ENCODE measurements at places on chromosomes 2 and 18.

DNA sequence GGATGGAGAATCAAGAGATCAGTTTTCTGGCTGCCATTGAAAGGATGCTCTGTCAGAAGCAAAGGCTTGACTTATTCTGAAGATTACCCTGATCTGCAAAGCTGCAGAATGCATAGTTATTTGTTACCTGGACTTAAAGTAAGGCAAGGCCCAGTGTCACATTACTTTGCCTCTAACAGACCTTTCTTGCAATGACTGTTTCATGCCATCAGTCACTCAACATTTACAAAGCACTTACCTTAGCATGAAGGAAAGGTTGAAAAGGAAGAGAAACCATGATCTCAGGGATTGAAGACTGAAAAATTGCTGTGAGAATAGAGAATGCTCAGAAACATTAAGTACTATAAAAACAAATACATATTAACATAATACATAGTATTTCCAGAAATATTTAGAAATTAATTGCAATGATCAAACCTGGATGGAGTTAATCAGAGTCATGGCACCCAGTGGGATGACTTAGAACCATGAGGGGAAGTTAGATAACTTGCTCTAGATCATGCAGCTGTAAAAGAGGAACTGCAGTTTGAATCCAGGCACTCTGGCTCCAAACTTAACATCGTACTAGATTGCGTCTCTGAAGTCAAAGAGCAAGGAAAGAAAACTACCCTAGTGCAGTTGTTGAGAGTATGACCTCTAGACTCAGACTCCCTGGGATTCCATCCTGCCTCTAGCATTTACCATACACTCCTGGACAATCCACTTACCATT lies 26.5 kb upstream of the FAM117B start:
- DNase-seq: no peak

- DNase-seq: no peak
Measured at GRCh38 chr2:128402911-128403670, 84.4 kb upstream of the HS6ST1 start.

DNA sequence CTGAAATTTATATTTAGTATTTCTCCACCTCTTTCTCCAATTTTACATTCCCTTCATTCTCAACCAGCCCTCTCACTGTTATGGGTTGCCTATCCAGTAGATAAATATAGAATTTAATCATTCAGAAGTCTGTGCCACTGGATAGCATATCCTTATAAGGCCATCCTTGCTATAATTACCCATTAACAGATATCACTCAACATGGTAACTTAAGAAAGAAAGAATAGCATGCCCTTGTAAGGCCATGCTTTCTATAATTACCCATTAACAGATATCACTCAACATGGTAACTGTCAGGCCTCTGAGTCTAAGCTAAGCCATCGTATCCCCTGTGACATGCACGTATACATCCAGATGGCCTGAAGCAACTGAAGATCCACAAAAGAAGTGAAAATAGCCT lies 1137.4 kb upstream of the FAM98A start:
- no peak for DNase-seq

- DNase-seq: no peak
Measured at GRCh38 chr2:23746141-23746863, 180.6 kb downstream of the ATAD2B start.

- DNase-seq: no peak
Measured at GRCh38 chr18:10095356-10095755, 181.5 kb downstream of the VAPA start.

GRCh38 chr2:146128216-146128615 lies 1608.3 kb upstream of the ZEB2 start:
- DNase-seq: no peak

DNA sequence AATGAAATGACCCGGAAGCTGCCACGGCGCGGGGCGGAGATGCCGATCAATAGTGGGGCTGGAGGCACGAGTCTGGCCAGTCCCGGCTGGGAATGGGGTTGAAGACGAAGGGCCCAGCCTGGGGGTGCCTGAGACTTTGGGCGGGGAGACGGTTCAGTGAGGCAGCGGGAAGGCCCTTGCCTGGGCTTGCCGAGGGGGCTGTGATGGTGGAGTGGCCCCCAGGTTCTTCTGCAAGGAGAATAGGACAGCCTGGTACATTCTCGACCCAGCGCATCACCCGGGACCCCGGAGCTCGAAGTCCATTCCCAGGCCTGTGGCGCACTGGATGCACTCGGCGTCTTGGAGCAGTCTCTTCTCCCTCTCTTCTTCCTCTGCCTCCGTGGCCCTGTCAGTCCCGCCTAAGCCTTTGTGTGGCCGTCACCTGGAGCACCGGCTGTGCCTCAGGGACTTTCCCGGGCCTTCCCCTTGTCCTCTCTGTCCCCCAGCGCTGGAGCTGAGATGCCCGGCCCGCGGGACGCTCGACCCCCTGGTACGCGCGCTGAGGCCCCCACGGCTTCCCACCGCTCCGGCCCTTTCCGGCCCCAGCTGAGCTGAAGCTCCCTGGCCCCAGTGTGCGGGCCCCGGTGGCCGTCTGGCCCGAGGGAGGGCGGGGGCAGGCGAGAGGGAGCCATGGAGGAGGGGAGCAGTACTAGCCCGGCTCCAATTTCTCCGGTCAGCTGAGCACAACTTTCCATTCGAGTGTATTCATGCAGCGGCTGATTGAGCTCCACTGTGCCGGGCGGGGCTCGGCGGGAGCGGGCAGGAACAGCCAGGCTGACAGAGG lies 8.0 kb downstream of the SIX3 start:
- DNase-seq: no peak

GRCh38 chr2:98875081-98875728 lies 60.8 kb downstream of the CRACDL start:
- DNase-seq: no peak

- no peak for DNase-seq
Measured at GRCh38 chr2:221569425-221569845, 2.7 kb downstream of the EPHA4 start.

DNA sequence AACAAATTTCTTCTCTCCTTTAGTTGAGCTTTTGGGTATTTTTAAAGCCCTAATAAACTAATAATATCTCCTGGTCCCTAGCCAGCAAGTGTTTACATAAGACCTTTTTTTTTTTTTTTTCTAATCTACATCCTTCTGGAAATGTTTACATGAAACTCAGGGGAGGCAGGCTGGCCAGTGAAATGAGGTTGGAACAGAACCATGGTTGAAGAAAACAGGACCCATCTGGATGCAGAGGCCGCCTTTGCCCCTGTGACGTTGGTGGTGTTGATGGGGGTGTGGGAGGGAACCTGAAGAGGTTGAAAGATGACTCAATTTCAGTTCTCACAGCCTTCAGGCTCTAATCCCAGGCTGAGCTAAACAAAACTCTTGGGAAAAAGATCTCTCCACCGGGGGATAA lies 118.5 kb downstream of the NRP2 start:
- DNase-seq: no peak

DNA sequence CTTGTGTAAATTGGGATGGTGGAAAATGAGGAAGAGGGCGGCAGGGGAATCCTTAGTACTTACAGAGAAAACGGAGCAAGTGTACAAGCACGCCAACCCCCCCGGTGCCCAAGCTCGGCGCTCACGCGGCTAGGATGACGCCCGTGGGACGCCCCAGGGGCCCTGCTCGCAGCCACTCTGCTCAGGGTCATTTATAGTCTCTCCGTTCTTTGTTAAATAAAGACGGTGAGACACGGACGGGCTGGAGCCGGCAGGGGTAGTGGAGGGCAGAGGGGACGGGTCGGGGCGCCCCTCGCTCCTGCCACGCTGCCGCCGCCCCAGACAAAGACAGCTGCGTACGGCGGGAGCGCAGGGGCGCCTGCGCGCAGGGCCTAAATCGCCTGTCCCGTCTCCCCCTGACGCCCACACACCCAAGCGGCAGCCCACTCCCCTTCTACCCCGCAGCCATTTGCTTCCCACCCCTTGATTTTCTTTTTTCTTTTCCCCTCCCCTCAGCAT lies 37.8 kb downstream of the PCBP1 start:
- DNase-seq: peak; percentile 67

GRCh38 chr2:171102802-171103201 lies 57.9 kb downstream of the TLK1 start:
- DNase-seq: no peak

- DNase-seq: no peak
Measured at GRCh38 chr2:119311371-119311770, 55.3 kb downstream of the C2orf76 start.

DNA sequence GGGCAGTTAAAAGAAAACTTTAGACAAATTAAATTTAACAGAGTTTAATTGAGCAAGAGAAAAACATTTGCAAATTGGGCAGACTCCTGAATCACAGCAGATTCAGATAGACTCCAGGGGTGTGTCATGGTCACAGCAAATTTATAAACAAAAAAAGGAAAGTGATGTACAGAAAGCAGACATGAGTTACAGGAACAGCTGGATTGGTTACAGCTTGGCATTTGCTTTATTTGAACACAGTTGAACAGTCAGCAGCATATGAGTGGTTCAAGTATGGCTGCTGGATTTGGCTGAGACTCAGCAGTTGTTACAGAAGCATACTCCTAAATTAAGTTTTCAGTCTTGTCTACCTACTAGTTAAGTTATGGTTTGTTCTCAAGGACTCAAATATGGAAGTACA lies 82.3 kb upstream of the NYAP2 start:
- no peak for DNase-seq

- DNase-seq: no peak
Measured at GRCh38 chr2:233079473-233079877, 19.3 kb downstream of the INPP5D start.

GRCh38 chr18:79747156-79747845 lies 50.4 kb upstream of the KCNG2 start:
- DNase-seq: no peak

DNA sequence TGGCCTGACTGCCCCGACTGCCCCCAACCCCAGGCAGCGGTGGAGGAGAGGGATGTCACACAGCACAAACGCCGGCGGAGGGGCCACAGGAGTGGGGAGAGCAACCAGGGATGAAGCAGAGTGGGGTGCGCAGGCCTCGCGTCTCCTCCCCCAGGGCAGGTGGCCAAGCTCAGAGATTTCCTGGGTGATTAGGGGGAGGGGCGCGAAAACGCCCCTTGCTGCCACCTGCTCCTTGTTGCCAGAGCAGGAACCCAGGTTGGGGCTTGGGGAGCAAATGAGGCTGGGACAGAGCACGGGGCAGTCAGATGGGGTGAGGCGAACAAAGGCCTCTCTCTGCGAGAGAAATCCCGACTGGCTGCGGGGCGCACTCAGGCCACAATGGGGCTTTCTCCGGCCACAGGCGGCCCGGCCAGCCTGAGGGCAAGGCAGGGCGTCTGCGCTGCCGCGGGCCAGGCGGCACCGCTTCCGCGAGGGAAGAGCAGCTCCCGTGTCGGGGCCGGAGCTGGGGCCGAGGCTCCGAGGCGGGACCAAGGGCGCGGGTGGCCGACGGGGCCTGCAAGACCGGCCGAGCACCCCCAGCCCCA lies 11.5 kb downstream of the TEX44 start:
- no peak for DNase-seq

- no peak for DNase-seq
Measured at GRCh38 chr2:138280999-138281695, 220.4 kb upstream of the SPOPL start.

- no peak for DNase-seq
Measured at GRCh38 chr18:79458131-79458838, 62.6 kb downstream of the NFATC1 start.

DNA sequence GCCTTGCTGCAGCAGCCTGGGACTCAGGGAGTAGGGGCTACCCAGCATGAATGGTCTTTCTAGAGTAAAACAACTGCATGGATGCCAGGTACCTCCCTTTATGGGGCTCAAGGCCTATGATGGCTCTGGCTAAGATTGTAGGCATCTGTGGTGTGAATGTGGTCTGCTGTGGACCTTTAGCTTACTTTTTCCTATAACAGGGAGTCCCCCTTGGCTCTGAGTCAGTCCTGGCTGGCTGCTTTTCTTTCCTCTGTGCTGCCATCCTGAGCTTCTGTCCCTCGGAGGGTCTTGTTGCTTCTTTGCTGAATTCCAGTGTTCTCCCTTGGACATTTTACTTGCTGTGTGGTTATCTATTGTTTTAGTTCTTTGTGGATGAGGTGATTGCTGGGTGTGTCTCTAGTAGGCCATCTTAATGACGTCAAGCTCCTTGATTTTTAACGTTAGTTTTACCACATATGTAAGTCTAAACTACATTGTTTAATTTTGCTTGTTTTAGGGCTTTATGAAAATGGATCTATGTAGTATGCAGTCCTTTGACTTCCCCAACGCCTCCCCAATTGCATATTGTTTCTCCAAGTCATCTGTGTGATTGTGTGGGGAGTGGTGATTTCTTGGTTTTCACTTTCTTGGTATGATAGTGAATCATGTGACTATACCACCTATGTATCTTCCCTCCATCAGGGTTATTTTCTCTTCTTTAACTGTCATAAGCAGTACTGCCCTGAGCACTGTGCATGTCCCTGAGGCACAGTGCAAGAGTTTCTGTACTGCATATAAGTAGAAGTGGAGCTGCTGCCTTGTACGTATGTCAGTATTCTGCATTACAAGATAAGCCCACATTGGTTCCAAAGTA lies 92.4 kb downstream of the NCK2 start:
- DNase-seq: no peak

DNA sequence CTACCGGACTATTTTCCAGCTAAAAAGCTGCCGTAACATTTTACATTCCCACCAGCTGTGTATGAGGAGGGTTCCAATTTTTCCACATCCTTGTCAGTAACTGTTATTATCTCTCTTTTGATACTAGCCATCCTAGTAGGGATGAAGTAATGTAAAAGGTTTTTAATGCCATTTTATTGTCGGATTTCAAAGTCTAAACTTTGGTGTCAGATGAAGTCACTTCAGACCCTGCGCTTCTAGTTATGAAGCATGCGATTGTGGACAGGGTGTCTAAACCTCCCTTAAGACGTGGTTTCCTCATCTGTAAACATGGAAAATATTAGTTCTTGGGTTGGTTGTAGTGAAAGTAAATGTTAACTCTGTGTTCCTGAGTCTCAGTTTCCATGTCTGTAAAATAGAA lies 4.7 kb downstream of the DGKD start:
- no peak for DNase-seq

DNA sequence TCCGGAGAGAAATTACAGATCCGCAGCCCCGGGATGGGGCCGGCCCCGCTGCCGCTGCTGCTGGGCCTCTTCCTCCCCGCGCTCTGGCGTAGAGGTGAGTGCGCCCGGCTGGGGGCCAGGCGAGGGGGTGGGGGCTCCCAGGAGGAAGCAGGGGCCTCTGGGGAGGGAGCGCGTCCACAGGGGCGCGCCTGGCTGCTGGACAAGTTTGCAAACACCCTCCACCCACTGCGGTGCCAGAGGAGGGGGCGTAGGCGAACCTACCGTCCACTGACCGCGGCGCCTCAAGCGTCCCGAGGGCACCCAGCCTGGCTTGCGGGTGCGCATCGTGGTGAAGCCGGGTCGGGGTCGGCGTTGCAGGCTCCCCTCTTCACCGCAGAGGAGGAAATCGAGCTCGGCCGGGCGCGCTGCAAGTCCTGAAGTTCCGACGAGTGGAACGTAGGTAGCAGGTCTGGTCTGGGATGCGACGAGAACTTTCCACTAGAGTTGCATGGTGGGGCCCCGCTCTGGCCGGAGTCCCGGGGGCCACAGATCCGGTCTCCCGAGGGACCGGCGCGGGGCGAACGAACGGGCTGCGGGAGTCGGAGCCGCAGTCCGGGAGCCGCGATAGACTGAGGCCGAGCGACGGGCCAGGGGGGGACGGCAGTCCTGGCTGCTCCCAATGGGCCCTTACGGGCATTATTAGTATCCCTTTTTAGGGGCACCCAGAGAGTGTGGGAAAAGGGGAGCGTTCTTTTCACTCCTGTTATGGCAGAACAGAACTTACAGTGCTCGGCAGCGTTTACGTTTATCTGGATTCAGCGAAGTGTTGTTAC lies 502 bp downstream of the MERTK start:
- DNase-seq: peak; percentile 27

GRCh38 chr18:3451989-3452749 lies 2.2 kb downstream of the TGIF1 start:
- DNase-seq: peak; percentile 54

- no peak for DNase-seq
Measured at GRCh38 chr2:76928026-76928425, 594.1 kb downstream of the LRRTM4 start.
